ENCODE measurements at places on chromosomes 2 and 18.

DNA sequence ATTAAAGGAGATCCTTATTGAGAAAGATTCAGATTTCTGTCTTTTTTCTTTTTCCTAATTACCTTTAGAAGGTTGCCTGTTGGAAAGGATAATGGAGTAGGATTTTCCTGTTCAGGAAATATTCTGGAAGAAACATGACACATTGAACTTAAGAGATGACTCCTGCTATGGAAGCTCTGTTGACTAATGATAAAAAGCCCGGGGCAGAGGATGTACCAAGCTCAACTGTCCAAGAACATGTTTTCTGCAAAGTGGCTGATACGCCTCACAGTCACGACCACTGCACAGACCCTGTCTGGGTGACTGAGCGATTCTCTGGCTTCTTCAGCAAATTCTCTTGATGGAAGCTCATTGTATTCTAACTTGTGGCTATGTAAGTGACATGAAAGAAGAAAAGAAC lies 86.2 kb upstream of the THOC1 start:
- no peak for DNase-seq

DNA sequence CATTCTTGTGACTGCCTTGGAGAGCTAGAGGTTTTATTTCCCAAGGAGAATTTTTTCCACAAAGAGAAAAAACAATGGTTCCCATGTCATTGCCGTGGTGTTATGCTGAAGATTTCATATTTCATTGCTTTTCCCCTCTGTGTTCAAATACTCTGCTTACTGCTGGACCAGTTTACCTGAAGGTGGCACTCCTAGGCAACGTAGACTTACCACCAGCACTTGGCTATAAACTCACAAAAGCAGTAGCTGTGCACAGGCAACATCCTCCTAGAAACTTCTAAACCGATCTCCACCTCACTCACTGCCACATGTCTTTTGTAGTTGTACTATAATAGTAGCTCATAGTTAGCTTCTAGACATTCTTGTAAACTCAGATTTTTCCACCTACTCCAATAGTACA lies 1319.7 kb upstream of the CRIM1 start:
- DNase-seq, result no peak

- DNase-seq, result no peak
Measured at GRCh38 chr18:55819448-55819847, 231.5 kb upstream of the TCF4 start.

DNA sequence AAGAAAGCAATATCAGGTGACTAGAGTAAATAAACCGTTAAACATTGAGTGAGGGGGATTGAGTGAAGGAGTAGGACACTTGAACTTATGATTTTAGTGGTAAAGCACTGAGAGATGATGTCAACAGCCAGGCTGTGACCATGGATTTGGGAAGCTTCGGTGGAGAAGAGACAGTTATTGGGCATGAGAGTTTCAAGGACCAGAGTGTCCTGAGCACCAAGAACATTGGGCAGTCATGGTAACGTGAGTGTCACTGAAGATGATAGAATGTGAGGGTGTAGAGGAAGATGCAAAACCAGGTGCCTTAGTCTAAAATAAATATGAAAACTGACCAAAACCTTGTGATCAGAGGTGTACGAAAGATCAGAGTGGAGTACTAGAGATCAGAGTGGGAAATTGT lies 248.1 kb downstream of the ASXL3 start:
- DNase-seq, result peak; percentile 81

DNA sequence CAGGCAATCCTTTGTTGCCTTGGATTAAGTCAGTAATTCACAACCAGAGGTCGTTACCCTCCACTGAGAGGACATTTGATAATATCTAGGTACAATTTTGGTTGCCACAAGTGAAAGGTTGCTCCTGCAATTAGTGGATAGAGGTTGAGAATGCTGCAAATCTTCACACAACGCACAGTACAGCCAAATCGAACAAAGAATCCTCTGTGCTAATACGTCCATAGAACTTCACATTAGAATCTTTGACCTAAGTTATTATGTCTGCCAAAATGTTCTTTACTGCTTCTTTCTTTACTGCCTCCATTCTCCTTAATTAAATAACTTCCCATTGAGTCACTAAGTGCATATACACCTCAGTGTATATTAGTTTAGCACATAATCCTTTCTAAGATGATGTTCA lies 879.5 kb downstream of the TRIB2 start:
- no peak for DNase-seq

DNA sequence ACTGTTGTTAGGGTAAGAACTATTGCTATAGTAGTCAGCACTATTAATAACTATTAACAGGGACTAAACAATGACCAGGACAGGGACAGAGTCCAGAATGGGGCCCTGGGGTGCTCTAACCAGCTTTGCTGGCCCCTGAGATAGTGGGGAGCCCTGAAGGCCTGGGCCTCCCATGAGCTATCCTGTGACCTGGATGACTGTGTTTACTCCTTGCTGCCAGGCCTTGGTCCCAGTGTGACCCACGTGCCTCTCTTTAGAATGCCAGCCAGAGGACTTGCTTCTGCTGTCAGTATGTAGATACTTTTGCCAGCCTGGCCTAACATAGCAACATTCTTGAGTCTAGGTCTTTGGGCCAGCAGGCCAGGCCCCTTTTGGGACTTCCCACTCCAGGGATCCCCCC lies 11.4 kb downstream of the CDK5R2 start:
- DNase-seq, result no peak

DNA sequence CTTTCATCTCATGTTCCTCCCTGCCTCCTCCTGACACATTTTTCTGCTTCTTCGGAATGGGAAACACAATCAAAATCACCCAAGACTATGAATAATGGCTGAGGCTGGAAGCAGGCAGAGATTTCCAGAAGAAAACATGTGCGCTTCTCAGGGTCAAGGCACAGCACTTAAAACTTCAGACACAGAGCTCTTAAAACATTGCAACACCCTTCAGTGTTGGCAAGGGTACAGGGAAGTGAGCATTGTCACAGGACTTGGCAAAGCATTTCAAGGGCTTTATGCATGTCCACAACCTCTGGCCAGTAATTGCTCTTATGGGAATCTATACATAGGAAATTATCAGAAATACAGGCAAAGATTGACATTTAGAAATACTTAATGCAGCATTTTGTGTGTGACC lies 477.6 kb upstream of the KLHL29 start:
- DNase-seq, result no peak

- DNase-seq, result no peak
Measured at GRCh38 chr2:236833501-236834073, 252.1 kb upstream of the COPS8 start.

All from NCI-H748 treated with DMSO at 0.1 percent for 48 hours (cell line).